CD4-positive, alpha-beta memory T cell (primary cell): ENCODE measurements at places on chromosomes 2 and 18. TPM values are rescaled to one million over a fixed set of nuclear protein-coding genes. Genes with fewer than 3 reads are reported as not detected.

DNA sequence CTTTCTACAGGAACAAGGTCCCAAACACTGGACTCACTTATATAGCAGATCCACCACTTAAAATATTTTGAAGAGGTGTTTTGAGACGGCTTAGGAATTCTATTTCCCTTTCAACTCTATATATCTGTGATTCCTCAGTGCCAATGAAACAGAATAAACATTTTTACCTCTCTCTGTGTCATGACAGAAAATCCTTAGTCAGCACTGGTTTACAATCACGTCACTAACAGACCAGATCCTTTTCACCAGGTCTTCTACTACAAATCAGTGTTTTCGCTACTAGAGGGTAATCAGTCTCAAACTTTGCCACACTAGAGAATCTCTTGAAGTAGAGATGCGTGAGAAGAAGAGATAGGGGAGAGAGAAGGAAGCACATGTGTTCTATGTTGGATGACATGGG, 325.6 kb downstream of the SS18 start:
- no peak overlapping the region for H3K27ac ChIP-seq
- H3K4me3 ChIP-seq, result no peak overlapping the region
- no peaks in the 10 kb centered on the region for H3K36me3 ChIP-seq
- DNase-seq, result no peak
- no peaks in the 10 kb centered on the region for H3K27me3 ChIP-seq
- no peaks in the 10 kb centered on the region for H3K4me1 ChIP-seq

Gene C2orf92
- 13.3 TPM for total RNA-seq

- no peaks in the 10 kb centered on the region for H3K27me3 ChIP-seq
- DNase-seq, result no peak
- H3K4me3 ChIP-seq, result no peak overlapping the region
- H3K4me1 ChIP-seq, result no peaks in the 10 kb centered on the region
- no peaks in the 10 kb centered on the region for H3K36me3 ChIP-seq
- H3K27ac ChIP-seq, result no peak overlapping the region
Observed at GRCh38 chr2:20457661-20458630, 11.1 kb downstream of the RHOB start.

GRCh38 chr2:164839914-164840457, 1.6 kb downstream of the COBLL1 start:
- DNase-seq, result no peak
- no peaks in the 10 kb centered on the region for H3K36me3 ChIP-seq
- no peak overlapping the region for H3K27ac ChIP-seq
- H3K27me3 ChIP-seq, result no peaks in the 10 kb centered on the region
- no peak overlapping the region for H3K4me3 ChIP-seq

DNA sequence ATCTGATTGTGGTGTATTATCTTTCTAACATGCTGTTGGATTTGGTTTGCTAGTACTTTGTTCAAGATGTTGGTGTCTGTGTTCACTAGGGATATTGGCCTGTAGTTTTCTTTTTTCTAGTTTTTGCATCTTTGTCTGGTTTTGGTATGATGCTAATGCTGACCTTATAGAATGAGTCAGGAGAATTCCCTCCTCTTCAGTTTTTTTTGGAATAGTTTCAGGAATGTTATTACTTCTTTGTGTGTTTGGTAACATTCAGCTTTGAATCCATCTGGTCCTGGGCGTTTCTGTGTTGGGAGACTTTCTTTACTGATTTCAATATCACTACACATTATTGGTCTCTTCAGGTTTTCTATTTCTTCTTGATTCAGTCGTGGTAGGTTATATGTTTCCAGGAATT, 124.2 kb upstream of the EPB41L5 start:
- H3K36me3 ChIP-seq, result no peaks in the 10 kb centered on the region
- no peak overlapping the region for H3K4me3 ChIP-seq
- no peaks in the 10 kb centered on the region for H3K27me3 ChIP-seq
- H3K27ac ChIP-seq, result no peak overlapping the region
- no peaks in the 10 kb centered on the region for H3K4me1 ChIP-seq

- no peak overlapping the region for H3K4me3 ChIP-seq
- no peaks in the 10 kb centered on the region for H3K4me1 ChIP-seq
- H3K36me3 ChIP-seq, result no peaks in the 10 kb centered on the region
- H3K27ac ChIP-seq, result no peak overlapping the region
Observed at GRCh38 chr2:114160263-114160981, 270.5 kb downstream of the ACTR3 start.

DNA sequence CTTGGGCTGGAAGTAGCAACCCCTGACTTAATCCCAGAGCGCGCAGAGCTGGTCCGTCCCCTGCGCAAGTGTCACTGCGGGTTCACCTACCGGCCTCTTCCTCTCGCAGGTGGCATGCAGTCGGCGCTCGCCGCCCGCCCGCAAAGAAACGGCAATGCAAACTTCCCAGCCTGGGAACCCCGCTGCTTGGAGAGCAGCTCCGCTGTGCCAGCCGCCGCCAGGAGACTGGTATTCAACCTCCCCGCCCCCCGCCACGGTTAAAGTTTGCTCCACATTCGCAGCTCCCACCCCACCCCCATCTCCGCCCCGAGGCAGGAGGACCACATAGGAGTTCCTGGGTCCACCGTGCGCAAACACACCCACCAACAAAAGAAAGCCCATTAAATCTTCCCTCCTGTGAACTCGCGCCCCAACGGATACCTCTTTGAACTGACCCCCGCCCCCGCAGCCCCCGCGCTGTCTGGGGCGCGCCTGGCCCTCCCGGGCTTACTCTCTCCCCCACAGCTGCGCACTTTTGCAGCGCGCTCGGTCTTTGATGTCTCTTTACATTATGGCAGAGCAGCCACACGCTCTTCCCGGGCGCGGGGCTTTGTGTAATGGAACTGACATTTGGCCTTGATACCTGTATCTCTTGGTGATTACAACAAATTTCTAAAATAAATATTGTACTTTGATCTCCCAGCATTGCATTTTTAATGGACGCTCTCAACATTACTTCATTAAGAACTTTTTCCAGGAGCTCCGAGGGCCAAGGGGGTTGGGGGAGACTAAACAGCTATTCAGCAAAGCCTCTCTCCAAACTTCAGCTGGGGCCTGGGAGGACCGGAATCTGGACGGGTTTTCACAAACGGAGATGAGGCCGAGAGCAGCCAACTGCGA, 3.1 kb upstream of the SP5 start:
- H3K27me3 ChIP-seq, result peaks cover 28% of the 10 kb centered on the region
- peaks cover 35% of the 10 kb centered on the region for H3K4me1 ChIP-seq
- DNase-seq, result no peak
- no peaks in the 10 kb centered on the region for H3K36me3 ChIP-seq

DNA sequence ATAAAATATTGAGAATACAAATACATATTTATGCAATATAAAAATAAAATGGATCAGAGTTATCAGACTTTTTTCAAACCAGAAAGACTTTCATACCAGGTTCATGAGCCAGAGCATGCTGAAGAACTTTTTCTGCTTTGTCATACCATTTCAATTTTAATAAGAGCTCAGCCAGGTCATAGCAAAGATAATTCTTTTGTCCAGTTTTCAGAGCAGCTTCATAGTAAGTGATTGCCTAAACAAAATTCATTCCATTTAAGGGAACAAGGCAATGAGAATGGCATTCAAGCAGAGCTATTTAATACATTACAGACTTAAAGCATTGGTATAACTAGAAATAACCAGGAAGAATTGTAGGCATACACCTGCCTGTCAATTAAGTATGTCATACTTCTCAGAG, 42.3 kb downstream of the TTC21B start:
- H3K27me3 ChIP-seq, result no peaks in the 10 kb centered on the region
- H3K36me3 ChIP-seq, result peaks cover 6% of the 10 kb centered on the region
- DNase-seq, result no peak
- H3K27ac ChIP-seq, result no peak overlapping the region

- no peaks in the 10 kb centered on the region for H3K27me3 ChIP-seq
- no peak overlapping the region for H3K27ac ChIP-seq
- H3K36me3 ChIP-seq, result no peaks in the 10 kb centered on the region
- H3K4me3 ChIP-seq, result no peak overlapping the region
- no peak for DNase-seq
Observed at GRCh38 chr18:54239601-54240000, 15.1 kb upstream of the MBD2 start.

GRCh38 chr2:48221846-48222516, 308.0 kb upstream of the STON1 start:
- no peak overlapping the region for H3K27ac ChIP-seq
- no peaks in the 10 kb centered on the region for H3K36me3 ChIP-seq
- H3K4me3 ChIP-seq, result no peak overlapping the region
- DNase-seq, result no peak
- H3K27me3 ChIP-seq, result no peaks in the 10 kb centered on the region
- H3K4me1 ChIP-seq, result no peaks in the 10 kb centered on the region

Gene PLCL1
- total RNA-seq, result 17.6 TPM

DNA sequence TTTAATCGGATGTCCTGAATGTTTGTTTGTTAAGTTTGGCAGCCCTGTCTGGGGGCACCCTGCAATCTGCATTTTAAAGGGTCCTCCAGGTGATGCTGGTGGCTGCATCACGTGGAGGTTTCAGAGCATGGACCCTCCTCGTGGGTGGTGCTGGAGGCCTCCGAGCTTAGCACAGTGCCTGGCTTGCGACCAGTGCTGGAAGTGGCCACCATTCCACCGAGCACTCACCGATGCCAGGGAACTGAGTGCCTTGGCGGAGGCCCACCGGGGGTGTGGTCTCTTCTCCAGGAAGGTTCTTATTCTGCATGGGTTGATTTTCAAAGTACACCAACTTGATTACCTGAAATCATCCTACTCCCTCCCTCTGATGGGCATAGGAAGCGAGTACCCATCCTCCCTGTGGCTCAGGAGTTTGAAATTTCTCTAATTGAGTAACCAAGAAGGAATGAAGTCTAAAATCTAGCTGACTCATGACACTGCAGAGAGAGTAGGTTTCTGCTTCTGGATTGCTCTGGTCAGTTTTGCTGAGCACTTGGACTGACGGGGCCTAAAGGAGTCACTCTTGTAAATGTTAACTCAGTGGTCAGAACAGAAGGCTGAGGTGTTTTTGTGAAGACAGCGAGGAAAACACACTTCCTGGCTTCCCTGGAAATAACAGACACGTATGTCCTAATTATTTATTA, 58.1 kb upstream of the SLC66A3 start:
- no peaks in the 10 kb centered on the region for H3K27me3 ChIP-seq
- H3K4me3 ChIP-seq, result no peak overlapping the region
- no peaks in the 10 kb centered on the region for H3K36me3 ChIP-seq
- DNase-seq, result no peak
- H3K4me1 ChIP-seq, result no peaks in the 10 kb centered on the region
- H3K27ac ChIP-seq, result no peak overlapping the region
